ENCODE measurements at places on chromosomes 7 and 10.

DNA sequence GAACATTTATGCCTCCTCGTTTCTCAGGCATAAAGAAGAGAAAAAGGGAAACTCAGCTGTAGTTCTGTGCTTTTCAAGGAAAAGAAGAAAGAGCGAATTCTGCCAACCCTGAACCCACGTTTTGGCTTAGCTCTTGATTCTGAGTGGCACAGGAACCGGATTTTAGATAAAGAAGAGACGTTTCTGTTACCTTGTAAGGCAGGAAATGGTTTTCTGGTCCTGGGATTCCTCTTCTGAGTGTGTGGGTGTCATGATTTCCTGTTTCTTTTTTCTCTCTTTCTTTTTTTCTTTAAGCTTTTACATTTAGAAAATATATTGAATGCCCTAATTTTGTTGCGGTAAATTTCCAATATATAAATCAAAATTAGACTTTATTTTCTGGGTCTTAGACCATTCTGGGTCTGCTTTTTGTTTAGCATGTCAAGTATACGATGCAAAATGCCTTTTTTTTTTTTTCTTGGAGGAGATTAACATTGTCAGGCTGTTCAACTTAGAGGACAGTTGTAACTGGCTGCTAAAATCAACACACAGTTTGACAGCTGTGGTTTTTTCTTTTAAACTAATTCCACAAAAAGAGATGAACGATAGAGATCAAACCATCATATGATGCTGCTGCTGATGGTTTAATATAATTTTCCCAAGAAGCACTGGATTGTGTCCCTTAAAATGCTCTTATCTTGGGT is 190.8 kb downstream of the GATA3 start:
- DNase-seq = no peak

DNA sequence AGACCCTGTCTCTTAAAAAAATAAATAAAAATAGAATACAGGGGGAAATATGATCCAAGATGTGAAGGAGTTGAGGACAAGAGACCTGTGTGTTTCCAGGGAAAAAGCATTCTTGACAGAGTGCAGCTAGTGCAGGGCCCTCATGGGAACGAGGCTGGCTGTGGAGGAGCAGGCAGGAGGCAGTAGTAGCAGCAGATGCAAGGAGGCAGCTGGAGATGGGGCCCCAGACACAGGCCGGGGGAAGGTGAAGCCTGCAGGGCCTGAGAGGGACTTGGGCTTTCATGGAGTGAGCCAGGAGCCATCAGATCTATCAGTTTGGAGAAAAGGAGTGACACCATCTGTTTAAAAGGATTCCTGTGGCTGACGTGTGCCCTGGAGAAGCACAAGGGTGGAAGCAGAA is 71.4 kb upstream of the ZNF438 start:
- no peak for DNase-seq

GRCh38 chr10:111338805-111339204 is 262.0 kb downstream of the ADRA2A start:
- no peak for DNase-seq

DNA sequence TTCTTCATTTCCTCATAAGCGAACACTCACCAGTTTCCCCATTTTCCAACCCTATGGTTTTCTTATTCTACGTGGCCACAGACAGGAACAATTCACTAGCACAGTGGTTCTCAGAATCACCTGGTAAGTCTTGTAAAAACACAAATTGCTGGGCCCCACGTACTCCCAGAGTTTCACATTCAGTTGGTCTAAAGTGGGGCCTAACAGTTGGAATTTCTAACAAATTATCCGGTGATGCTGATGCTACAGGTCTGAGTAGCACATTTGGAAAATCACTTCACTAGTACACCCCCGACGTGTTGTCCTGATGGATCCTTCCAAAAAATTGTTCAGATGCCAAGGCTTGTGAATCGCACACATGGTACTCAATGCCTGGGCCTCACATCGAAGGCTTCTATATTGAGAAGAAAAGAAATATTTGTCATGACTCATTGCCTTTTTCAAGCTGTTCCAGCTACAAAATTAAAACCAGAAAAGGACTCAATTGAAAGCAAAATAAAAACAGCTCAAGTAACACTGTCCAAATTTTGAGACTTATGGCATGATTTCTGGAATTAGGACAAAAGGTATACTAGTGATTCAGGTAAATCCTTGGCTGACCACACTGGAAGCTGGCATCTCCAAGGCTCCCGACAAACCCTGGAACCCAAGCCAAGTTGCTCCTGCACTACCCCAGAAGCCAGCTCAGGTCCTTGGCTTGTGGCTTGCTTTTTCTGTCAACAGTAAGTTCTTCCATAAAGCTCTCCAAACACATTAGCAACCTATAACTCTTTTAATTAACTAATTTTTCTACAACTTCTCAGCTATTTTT is 12.9 kb upstream of the VIM start:
- DNase-seq = no peak

DNA sequence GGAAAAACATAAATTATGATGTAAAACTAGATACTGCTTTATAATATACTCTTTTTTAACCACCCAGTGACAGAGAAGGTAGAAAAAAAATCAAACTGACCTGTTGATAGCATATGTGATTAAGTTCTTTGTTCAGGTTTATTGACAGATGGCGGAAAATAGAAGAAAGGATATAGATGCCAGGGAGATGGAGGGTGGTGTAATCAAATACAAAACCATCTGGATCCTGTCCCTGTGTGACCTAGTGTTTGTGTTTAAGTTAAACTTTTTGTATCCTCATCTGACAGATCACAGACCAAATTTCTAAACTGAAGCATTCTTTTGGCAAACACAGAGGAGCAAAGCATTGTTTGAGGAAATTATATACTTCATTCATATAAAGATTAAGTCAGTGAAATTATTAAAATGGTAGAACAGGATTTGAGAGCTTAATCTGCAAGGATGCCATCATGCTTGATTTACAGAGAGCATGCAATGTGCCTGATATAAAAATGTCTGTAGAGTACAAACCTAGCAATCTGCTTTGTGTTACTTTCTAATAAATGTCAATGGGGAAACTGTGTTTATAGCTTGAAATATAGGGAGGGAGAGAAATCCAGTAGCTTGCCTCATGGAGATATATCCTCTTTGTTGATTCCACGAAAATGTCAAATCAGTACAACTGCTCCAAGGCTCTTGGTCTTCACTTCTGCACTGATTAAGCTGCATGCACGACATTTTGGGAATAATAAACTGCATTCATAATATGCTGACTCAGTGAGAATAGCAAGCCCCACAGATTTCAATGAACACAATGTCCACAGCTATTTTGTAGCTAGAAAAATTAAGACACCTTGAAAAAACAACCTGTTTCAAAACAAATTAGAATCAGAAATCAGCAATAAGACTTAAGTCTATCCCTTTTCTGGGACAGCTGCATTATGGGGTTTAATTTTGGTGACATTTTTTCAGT is 39.0 kb downstream of the SEM1 start:
- DNase-seq = no peak

- no peak for DNase-seq
These were observed 695.1 kb upstream of the GALNT17 start for GRCh38 chr7:70436790-70437350.

GRCh38 chr10:127577376-127578258 is 28.5 kb downstream of the NPS start:
- no peak for DNase-seq

DNA sequence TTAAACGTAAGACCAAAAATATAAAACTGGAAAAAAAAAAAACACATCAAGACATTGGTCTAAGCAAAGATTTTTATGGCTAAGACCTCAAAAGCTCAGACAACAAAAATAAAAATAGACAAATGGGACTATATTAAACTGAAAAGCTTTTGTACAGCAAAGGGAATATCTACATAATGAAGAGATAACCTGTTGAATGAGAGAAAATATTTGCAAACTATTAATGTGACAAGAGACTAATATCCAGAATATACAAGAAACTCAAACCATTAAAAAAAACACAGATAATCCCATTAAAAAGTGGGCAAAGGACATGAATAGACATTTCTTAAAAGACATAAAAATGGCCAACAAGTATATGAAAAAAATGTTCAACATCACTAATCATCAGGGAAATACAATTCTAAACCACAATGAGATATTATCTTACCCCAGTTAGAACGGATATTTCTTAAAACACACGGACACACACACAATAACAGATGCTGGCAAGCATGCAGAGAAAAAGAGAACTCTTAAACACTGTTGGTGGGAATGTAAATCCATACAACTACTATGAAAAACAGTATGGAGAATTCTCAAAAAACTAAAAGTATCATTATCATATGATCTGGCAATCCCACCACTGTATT is 28.8 kb downstream of the CNOT4 start:
- DNase-seq = no peak

DNA sequence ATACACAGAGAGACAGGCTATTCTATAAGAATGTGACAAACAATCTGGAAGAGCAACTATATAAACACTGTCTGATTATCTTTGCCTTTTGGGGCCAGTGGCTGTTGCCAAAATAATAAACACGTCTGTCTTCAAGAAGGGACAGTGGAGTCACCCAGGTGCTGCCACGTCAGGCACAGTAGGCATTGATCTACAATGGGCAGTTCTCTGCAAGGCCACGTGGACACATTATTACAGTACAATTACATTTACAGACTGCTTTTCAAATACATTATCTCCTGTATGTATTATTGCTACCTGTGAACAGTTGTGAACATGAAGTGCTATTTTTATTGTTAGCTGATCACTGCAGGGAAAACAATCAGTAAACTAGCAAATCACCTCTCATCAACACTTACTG is 14.0 kb downstream of the DNMBP start:
- DNase-seq = no peak

GRCh38 chr10:69332278-69333010 is 54.1 kb downstream of the HK1 start:
- no peak for DNase-seq

DNA sequence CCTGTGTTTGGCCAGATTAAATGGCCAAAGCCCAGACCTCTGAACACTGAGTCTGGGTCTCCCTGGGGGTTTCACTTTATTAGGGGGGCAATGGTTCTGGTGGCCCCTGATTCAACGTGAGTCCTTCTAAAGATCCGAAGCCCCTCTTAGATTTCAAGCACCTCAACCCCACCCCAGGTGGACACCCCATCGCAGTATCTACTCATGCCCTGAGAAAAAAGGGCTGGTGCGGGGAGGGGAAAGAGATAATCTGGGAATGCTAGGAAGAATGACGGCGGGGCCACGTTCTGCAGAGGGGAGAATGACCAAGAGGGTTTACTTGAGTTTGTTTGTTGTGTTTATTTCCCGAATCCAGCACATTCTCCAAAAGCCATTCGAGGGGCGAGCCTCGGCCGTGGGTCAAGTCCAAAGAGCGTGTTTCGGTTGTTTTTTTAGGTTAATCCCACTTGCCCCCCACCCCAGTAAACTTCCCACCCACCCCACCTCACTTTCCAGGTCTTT is 832 bp downstream of the PDLIM1 start:
- no peak for DNase-seq

DNA sequence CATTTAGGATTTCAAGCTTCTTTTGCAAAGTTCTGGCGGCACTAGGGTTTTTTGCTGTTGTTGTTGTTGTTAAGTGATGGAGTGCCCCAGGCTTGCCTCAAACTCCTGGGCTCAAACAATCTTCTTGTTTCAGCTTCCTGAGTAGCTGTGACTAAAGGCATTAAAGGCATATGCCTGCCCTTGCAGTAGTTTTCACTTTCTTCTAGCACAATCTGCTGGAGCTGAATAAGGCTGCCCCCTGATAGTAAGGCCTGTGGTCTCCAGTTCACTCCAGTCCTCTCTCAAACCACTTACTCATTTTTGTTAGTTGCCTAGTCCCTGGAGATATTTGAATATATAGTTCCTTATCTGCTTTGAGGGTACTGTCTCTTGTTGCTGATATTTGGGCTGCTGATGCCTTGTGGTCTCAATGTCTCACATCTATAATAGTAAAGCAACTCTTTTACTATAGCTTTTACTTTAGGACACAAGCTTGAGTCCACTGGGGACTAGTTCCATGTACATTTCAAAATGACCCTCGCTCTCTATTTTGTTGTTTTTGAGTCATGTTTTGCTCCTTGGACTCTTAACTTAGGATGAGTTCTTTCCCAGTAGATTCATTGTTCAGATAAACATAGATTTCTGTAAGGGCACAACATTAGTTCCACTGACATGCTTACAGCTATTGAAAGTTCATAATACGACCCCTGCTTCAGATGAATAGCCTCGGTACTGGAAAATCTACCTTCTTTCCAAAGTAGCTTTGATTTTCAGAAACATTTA is 25.5 kb downstream of the PHF14 start:
- DNase-seq = no peak

- no peak for DNase-seq
These were observed 740 bp downstream of the HTR7 start for GRCh38 chr10:90856964-90857634.

DNA sequence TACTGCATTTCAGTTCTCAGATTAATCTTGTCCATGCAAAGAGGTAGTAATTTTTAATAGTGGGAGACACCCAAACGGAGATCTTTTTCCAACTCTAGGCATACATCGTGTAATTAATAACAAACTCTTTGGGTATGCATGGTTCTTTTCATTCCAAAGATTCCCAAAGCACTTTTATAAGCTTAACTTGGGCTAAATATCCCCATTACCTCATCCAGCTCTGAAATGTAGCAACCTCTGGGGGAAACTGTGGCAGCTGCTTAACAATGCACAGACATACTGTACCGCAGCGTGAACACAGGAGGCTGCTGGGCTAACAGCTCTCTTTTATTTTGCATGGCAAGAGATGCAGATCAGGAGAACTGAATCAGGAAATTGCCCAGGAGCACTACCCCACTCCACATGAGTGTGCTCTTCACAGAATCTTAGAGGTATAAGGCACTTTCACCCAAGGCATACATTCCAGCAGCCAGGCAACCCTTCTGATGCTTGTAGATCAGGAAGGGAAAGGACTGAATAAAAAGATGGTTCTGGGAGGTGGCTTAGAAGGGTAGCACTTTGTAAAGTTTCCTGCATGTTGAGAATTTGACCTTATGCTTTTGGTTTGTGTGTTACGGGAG is 114.4 kb upstream of the GLI3 start:
- DNase-seq = no peak

GRCh38 chr10:69583106-69583505 is 9.9 kb upstream of the NEUROG3 start:
- DNase-seq = no peak

GRCh38 chr7:18201350-18201749 is 173.7 kb upstream of the PRPS1L1 start:
- no peak for DNase-seq

- DNase-seq = no peak
These were observed 427.3 kb upstream of the C7orf33 start for GRCh38 chr7:148163246-148163645.

DNA sequence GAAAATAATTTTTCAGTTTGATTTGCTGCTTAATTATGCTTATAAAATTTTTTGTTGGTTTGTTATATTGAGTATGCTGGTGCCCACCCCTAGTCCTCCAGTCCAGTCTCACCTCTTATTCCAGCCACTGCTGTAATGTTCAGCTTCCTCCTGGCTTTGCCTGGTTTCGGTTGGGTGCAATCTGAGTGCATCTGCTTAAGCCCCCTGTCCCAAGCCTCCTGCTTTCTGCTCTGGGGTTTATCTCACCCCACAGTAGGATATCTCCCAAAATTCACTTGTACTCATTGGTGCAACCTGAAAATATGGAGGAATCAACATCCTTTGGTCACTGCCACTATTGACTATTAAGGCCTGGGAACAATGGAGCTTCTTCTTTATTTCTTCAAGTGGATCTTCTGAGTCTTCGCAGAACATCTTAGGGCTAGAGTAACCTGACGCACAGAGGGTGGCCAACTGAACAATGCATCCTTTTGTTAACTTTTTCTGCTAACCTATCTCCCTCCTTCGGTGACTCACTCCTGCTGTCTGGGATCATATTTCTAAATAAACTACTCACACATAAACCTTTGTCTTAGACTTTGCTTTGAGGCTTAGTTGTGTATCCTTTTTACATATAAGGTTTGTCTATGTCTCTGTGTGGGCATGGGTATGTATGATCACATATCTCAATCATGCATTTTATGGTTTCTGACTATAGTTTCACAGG is 19.1 kb upstream of the SOSTDC1 start:
- DNase-seq = no peak

Measured in activated T-helper 1 cell treated with Interleukin-2 at 50 U/mL for 16 hours (primary cell).